RPMI7951 (cell line): ENCODE measurements at places on chromosomes 12 and 14. TPM values are rescaled to one million over a fixed set of nuclear protein-coding genes. Genes with fewer than 3 reads are reported as not detected.

DNA sequence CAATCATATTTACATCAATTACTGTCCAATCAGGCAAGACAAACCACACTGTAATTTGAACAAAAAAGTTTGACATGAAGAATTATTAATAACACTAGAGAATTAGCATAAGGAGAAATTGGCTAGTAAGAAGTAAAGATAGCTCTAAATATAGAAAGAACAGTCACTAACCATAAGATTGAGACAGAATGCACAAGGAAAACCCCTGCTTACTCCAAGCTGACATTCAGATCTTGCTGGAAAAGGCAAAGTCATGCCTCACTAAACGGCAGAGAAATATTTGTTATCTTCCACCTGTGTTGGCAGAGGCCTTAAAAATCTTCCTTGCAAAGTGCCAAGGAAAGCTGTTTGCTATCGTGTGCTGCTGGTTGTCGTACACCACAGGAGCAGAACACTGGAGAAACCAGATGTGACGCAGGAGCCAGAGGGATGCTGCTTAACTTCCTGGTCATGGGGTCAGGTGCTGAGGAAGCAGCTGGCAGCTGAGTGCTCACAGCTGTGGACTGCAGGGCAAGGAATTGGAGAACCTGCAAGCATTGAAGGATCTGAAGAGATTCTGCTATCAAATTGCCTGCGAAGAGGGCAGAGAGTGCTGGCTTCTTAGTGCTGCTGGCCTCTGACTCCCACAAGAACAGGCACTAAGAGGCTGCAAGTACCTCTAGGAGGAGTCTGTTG, 1323.3 kb downstream of the LRFN5 start:
- no peak for DNase-seq

DNA sequence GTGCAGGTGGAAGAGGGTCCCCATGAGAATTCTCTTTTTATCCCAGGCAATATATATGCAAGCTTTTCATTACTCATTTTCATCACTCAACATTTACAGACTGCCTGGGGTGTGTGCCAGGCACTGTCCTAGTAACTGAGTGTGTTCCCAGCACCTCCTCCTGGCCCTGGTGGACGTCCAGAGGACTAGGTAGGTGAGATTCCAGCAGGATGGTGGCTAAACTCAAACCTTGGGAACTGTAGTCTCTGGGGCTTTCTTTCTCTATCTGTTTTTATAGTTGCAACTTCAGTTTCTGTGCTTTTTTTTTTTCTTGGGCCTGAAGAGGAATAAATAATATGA, 63.8 kb downstream of the SUSD6 start:
- DNase-seq = no peak

- peak; percentile 18 for DNase-seq
Measured at GRCh38 chr12:102169922-102170621, 27.6 kb downstream of the PMCH start.

DNA sequence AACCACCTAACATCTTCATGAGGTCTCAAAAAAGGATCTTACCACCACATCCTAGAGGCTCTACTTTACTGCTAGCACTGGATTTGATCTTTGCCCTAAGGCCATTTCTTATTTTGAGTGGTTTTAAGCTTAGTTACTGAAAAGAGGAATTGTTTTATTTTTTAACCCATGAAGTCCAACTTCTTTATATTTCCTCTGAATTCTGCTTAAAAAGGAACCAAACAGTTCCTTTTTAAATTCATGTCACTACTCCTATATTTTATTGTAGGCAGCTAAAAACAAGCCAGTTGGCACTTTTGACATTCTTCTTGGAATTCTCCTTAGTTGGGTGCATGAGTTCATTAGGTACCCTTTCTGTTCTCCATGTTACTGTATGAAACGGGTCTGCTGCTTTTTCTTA, 76.4 kb downstream of the FGD4 start:
- no peak for DNase-seq

- no peak for DNase-seq
Measured at GRCh38 chr14:69685716-69686115, 74.3 kb downstream of the SUSD6 start.

DNA sequence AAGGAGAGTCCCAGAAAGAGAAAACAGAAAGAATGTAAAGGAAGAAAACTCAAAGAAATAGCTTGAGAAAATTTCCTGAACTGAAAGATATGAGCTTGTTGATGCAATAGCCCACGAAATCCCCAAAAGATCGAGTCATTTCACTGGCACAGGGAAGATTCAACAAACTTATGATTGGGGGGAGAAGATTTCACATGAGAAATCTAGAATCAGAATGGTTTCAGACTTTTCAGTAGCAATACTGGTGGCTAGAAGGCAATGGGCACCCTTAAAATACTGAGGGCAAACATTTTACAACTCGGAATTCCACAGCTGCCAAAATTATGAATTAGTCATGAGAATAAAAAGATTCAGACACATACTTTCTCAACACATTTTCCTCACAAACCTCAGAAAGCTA, 8.9 kb upstream of the KRT7 start:
- no peak for DNase-seq

DNA sequence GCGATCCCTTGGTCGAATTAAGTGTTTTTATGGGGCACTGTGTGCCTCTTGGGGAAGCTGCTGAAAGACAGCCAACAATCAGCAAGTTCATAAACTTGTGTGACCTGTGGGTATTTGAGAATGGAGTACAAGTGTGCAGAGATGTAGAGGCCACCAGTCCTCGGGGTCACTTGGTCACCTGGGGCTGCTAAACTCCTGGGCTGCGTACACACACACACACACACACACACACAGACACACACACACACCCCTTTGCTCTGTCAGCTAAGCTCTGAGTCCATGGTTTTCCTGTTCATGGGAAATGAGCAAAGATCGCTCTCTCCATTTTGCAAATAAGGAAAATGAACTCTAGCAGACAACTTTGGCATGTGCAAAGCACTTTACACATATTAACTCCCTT, 24.5 kb downstream of the DYRK4 start:
- DNase-seq = no peak

DNA sequence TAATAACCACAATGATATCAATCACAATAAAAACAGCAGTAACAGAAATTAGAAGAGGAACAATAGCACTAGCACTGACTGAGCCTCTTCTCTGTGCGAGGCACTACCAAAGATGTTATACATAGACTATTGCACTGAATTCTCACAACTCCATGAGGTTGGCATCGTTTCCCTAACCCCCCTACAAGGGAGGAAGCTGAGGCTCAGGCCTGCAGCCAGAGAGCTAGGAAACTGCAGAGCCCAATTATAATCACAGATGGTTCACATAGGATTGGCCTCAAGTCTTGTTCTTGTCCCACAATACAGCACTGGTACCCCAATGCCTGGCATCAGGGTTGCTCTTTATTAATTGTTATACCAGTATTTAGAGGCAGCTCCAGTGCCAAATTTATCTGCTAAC, 278.0 kb downstream of the CEP128 start:
- DNase-seq = no peak

DNA sequence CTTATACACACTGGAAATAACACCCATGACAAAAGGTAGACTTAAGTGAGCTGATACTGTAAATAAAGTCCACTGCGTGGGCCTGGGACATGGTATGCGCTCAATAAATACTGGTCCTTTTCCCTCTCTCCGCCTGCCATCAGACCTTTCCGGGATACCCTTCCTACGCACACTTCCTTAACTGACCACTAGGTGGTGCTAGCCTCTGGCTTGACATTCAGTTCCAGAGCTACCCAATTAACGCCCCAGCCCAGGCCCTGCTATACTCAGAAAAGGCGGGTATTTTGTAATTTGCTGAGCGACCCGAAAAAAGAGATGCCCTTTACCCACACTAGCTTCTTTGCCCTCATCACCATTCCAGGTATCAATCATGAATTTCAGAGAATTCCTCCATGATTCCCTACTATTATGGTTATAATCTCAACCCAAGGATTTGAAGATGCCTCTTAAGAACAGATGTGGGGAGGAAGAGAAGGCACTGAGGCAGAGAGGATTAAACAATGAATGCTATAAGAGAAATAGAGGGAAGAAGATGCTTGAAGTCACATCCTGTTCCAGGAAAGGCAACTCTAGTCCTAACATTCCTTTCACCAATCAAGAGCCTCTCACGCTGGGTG, 3.9 kb upstream of the LRP1 start:
- DNase-seq = peak; percentile 69

The LRRC10 gene
- total RNA-seq = not detected in 2 replicates

The ZDHHC22 gene
- total RNA-seq = not detected in 2 replicates

The SCYL2 gene
- 35.1 and 37.1 TPM in 2 replicates for total RNA-seq

The KRT6A gene
- total RNA-seq = not detected in 2 replicates
